GOT3 (cell line): ENCODE measurements at places on chromosomes 6 and 20.

- no peak for DNase-seq
Measured at GRCh38 chr6:3199382-3199781, 28.1 kb downstream of the TUBB2B start.

DNA sequence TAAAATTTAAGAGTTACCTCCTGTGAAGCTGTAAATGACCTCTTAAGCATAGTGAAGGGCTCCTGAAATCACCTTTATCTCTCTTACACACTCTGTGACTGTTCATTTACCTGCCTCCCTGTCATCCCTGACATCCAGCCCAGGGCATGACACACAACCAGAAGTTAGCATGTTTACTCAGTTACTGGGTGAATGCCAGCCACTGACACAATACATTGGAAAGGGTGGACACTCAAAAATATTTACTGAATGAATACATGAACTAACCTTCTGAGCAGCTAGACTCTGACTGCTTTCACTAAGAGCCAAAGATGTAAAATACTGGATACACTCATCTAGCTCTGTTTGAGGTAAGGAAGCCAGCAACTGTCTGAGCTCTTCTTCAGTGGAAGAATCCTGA, 25.3 kb downstream of the SERAC1 start:
- DNase-seq: no peak

- DNase-seq: no peak
Measured at GRCh38 chr6:139654888-139655782, 280.7 kb upstream of the CITED2 start.

DNA sequence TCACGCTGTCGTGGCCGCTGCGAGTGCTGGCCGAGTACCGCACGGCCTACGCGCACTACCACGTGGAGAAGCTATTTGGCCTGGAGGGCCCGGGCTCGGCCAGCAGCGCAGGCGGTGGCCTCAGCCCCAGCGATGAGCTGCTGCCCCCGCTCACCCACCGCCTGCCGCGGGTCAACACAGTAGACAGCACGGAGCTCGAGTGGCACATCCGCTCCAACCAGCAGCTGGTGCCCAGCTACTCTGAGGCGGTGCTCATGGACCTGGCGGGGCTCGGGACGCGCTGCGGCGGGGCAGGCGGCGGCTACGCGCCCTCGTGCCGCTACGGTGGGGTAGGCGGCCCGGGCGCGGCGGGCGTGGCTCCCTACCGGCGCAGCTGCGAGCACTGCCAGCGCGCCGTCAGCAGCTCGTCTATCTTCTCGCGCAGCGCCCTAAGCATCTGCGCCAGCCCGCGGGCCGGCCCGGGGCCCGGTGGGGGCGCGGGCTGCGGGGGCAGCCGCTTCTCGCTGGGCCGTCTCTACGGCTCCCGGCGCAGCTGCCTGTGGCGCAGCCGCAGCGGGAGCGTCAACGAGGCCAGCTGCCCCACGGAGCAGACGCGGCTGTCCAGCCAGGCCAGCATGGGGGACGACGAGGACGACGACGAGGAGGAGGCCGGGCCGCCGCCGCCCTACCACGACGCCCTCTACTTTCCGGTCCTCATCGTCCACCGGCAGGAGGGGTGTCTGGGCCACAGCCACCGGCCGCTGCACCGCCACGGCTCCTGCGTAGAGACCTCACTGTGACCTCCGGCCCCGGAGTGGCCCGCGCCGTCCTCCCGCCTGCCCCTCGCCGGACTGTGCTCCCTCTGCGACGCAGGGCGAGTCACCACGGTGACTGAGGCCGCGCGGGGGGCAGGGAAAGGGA, 5.7 kb downstream of the TMEM151B start:
- DNase-seq: no peak

DNA sequence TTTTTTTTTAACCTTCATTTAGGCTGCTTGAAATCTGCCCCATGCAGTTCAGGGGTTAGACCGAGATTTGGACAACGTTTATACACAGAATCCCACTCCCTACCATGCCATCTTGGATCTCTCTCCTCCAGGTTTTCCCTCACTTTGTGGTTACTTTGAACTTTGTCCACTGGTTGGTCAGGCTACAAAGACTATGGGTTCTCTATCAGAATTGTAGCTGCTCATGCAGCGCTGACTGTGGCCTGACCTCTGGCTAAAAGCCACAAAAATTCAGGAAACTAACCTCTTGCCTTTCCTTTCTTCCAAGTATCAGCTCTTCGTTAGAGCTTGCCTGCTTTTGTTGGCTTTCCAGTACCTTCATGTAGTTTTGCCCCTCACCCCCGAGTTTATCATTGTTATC, 44.9 kb upstream of the KCNG1 start:
- no peak for DNase-seq

- no peak for DNase-seq
Measured at GRCh38 chr6:38279963-38280588, 359.7 kb downstream of the BTBD9 start.

DNA sequence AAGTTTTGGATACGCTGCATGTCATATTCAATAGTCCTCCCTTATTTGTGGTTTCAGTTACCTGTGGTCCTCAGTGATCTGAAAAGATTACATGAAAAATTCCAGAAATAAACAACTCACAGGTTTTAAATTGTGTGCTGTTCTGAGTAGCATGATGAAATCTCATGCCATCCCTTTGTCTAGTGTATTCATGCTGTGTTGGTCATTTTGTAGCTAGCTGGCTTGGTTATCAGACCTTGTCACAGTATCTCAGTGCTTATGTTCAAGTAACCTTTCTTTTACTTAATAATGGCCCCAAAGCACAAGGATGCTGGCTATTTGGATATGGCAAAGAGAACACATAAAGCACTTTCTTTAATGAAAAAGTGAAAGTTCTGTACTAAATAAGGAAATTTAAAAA, 78.3 kb downstream of the FUT9 start:
- DNase-seq: no peak

DNA sequence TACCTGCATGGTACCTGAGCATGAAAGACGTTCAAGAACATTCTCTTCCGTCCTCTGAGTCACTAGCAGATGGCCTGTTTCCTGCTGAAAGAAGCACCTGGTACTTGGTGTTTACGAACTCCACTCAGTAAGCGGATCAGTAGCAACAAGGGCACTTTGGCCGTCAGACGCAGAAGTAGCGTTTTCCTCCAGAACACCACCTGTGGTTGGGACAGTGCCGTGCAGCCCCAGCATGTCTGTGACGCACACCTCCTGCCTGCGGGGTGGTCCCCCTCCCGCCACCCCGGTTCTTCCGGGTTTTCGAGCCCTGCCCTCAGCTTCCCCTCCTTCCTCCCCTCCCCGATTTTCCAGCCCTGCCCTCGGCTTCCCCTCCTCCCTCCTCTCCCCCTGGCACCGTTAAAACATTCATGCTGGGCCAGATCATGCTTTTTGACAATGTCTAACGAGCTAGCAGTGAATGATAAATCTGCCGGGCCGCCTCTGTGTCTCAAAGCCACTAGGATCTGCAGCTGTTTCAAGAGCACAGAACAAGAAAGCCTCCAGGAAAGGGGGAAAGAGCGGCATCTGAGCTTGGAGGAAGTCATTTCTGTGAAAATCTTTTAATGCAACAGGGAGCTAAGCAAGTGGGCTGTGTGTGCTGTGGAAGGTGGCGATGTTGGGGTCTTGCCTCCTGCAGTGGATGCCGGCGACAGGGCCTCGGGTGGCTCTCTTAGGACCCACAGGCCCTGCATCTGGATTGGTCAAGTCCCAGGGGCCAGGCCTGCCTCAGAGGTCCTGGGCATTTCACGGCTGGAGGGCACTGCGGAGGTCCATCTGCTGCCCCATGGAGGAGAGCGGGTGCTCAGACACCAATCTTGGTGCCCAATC, 207.9 kb downstream of the ERMARD start:
- no peak for DNase-seq

GRCh38 chr6:42095094-42095493, 44.8 kb downstream of the TAF8 start:
- DNase-seq: no peak

DNA sequence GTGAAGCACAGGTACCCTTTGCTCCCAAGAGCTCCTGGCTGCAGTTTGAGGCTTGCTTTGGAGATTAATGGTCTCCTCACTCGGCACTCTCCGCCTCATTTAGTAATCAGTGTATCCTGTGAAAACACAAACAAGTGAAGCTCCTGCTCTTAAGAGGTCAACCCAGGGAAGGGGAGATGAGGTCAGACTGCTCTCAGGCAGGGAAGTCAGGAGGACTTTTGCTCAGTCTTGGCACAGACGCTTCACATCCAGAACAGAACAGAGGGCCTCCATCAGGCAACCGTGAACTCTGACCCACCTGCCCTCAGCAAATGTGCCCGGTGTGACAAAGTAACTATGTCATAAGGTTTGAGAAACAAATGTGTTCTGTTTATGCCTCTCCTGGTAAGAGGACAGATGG, 428.8 kb upstream of the JARID2 start:
- no peak for DNase-seq

DNA sequence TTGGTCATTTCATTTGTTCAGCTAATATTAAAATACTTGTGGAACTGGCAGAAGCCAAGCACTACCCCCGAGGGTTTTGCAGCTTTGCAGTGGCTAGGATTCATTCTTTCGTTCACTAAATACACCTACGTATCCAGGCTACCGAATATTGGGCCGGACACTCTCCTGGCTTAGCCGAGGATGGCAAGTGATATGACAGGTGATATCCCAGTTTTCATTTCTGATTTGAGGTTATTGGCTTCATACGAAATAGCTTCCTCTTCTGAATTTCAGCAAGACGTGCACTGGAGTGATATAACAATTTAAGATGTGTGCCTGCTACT, 536 bp upstream of the MTFR2 start:
- DNase-seq: no peak

DNA sequence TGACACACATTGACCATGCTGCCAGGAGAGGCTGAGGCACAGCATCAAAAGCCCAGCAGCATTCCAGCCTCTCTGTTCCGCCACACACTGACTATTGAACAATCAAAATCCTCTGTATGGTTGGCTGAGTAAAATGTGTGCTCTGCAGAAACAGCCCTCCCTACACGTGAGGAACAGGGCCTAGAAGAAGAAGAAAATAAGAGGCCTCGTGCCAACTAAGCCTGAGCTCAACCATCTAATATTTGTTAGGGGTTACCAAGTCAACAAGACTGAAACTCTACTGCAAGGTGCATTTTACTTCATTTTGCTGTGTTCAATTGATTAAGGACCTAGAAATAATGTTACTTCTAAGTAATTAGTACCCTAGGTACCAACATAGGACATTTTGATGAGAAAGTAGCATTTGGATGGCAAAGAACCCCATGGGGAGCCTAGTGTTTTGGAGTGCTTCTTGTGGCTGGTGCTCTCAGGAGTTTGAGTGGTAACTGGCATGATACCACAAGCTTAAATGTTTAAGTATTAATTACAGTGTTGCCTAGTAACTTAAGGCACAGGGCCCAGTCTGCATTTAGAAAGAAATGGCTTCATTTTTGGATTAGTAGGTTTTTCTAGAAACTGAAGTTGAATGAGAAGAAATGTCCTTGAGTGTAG, 146.6 kb upstream of the PLN start:
- DNase-seq: no peak

DNA sequence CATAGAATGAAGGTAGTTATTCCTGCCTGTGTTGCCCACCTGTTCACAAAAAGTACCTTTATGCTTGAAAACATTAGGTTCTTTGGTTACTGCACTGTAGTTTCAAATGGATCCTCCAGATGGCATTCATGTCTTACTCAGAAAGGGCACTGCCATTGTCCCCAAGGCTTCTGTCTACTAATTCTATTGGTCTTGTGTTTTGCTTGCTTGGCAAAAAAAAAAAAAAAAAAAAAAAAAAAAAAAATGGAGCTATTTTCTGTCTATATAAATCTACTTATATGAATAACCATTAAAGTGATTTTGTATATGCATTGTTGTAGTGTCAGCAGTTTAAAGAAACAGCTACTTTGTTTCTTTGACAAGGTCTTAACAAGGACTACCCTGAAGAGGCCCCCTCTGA, 12.7 kb upstream of the EFHC1 start:
- no peak for DNase-seq

GRCh38 chr6:100209323-100210136, 215.5 kb upstream of the MCHR2 start:
- DNase-seq: no peak

DNA sequence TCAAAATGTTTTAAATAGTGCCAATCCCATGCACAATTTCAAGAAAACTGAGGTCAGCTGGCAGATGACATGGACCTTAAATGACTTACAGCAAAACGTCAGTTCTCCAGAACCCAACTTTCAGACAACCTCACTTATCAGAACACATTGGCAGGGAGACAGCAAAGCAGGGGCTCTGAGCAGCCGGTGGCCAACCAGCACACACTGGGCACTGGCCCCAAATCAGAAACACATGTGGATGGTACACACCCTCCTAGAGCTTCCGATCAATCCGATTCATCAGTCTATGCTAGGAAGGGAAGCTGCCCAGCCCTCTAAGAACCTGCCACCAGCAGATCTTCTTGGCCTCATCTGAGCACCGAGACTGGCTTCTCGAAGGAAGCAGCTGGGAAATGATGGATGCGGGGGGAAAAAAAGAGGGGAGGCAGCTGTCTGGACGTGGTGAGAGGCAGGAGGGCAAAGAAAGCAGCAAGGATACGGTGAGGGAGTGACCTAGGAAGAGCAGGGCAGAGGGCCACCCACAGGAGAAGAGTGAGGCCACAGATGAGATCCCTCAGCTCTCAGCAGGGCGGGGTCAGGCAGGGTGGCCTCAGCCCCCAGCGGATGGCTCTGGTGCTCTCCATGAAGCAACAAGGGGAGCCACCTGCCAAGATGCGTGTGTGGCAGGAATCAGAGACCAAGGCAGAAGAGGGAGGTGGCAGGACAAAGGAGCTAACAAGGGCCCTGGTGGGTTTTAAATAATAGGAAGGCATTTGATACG, 32.9 kb downstream of the TAF4 start:
- DNase-seq: no peak

- no peak for DNase-seq
Measured at GRCh38 chr6:112764377-112764776, 417.2 kb downstream of the RFPL4B start.

GRCh38 chr6:3724451-3725144, 26.9 kb downstream of the PXDC1 start:
- no peak for DNase-seq

DNA sequence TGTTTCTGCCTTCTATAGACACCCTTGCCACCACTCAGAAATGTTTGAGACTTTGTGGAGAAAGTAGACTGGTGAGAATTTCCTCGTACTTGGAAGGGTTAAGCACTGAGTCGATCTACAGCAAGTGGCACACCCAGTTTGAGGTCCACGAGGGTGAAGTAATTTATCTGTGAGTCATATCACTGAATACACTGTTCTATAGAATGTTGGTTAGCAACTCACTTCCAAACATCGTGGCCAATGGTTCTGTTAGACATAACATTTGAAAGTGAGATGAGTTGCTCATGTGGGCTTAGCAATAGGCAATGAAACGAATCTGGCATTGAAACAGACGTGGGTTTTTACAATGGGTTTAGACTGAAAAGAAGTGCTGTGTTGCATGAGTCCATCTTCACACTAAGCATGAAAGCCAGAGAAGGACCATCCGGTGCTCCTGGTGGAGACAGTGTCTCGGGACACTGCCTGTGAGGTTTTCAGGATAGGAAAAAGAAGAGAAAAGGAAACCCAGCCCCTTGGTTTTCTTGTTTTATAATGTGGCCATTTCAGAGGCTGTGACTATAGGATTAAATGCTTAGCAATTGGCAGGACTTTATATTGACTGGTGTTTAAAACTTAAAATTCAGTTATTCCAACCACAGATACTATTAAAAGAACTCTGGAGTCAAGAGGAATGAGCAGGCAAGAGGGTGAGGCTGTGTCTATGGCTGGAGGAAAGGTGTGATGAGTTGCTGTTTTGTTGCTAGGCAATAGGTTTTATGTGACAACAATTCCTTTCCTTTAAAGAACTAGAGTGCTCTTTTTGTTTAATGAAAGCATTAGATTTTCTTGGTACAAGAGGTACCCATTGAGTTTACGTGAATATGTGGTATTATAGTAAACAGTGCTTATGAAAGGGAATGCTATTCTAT, 31.0 kb upstream of the EZR start:
- DNase-seq: no peak

GRCh38 chr6:111837641-111838500, 35.4 kb downstream of the FYN start:
- DNase-seq: no peak
